Effector memory CD4-positive, alpha-beta T cell (primary cell): ENCODE measurements at places on chromosomes 2 and 18.

- no peaks in the 10 kb centered on the region for H3K36me3 ChIP-seq
- no peak for DNase-seq
- H3K4me1 ChIP-seq, result no peaks in the 10 kb centered on the region
- no peaks in the 10 kb centered on the region for H3K27me3 ChIP-seq
These were observed 35.9 kb upstream of the TBC1D8 start for GRCh38 chr2:101187131-101187530.

GRCh38 chr2:236531996-236532395 lies 37.6 kb upstream of the ACKR3 start:
- H3K4me3 ChIP-seq, result no peak overlapping the region
- H3K27me3 ChIP-seq, result no peaks in the 10 kb centered on the region
- H3K27ac ChIP-seq, result no peak overlapping the region
- no peaks in the 10 kb centered on the region for H3K36me3 ChIP-seq

- H3K27me3 ChIP-seq, result no peaks in the 10 kb centered on the region
- no peaks in the 10 kb centered on the region for H3K36me3 ChIP-seq
- no peak overlapping the region for H3K4me3 ChIP-seq
- DNase-seq, result no peak
- no peak overlapping the region for H3K27ac ChIP-seq
These were observed 65.9 kb upstream of the CYTIP start for GRCh38 chr2:157509744-157510143.

DNA sequence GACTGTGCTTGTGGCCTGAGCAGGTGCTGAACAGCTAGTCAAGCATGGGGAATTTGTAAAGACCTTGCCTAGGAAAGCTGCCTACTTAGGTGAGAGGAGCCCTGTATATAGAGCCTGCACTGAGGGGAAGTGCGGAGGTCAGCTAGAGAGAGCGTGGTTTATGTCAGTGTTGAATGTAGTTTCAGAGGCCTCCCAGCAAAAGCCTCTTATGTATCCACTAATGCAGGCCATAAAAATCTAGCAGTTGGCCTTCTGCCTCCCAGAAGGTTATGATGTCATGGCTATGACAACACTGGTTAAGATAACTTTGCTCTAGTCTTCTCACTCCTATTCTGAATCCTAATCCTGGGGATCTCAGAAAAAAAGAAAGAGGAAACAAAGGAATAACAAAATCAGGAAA lies 88.9 kb downstream of the ASXL3 start:
- no peaks in the 10 kb centered on the region for H3K4me1 ChIP-seq
- no peak overlapping the region for H3K4me3 ChIP-seq
- no peak overlapping the region for H3K27ac ChIP-seq
- DNase-seq, result no peak

DNA sequence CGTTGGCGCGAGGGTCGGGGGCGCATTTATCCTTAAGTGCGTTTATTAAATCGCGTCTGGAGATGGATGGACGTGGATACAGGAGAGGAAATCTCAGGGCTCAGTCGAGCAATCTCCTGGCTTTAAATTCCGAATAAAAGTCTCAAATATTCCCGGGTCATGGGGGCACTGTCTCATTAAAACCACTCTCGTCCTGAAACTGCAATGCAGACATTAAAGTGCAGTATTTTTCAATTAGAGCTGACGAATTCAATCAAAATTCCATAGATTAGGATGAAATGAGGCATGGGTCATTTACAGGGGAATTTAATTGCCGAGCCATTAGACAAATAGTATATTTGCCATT lies 10.7 kb upstream of the GBX2 start:
- H3K36me3 ChIP-seq, result no peaks in the 10 kb centered on the region
- no peak for DNase-seq
- no peak overlapping the region for H3K27ac ChIP-seq
- peaks cover 4% of the 10 kb centered on the region for H3K4me1 ChIP-seq
- H3K27me3 ChIP-seq, result peaks cover 44% of the 10 kb centered on the region

GRCh38 chr2:112062894-112063293 lies 7.8 kb downstream of the TMEM87B start:
- H3K4me3 ChIP-seq, result no peak overlapping the region
- H3K27ac ChIP-seq, result no peak overlapping the region
- peaks cover 63% of the 10 kb centered on the region for H3K36me3 ChIP-seq
- H3K27me3 ChIP-seq, result no peaks in the 10 kb centered on the region
- H3K4me1 ChIP-seq, result no peaks in the 10 kb centered on the region
- DNase-seq, result no peak

DNA sequence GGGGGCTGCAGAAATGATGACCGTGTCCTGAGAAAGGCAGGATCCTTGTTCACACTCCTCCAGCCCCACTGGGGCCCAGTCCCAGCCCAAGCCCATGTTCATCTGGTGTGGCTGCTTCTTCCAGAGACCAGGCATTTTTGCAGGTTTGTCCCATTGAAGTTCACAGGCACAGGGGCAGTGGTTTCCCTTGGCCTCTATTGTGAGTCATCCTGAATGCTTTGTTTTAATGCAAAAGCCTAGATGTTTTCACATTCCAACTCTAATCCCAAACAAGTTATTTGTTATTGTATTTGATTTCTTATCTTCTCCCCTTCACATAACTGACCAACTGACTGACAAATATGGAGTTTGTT lies 426.4 kb upstream of the ID2 start:
- no peak overlapping the region for H3K27ac ChIP-seq
- H3K36me3 ChIP-seq, result no peaks in the 10 kb centered on the region
- H3K4me1 ChIP-seq, result no peaks in the 10 kb centered on the region
- H3K4me3 ChIP-seq, result no peak overlapping the region
- no peak for DNase-seq

DNA sequence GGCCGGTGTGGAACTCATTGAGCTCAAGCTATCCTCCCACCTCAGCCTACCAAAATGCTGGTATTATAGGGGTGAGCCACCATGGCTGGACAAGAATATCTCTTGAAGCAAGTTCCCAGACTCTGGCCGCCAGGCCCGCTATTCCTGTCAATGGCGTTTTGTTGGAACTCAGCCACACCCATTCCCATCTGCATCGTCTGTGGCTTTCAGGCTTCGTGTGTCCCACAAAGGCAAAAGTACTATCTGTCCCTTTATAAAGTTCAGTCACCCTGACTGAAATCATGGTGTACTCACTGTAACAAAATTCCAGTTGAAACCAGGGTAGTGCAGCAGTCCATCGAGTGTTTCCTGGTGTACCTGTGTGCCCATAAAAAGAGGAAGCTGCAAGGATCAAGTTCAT lies 96.7 kb downstream of the SH3BP4 start:
- no peak overlapping the region for H3K27ac ChIP-seq
- no peaks in the 10 kb centered on the region for H3K4me1 ChIP-seq
- H3K27me3 ChIP-seq, result no peaks in the 10 kb centered on the region

- H3K27ac ChIP-seq, result no peak overlapping the region
- H3K36me3 ChIP-seq, result no peaks in the 10 kb centered on the region
- H3K4me3 ChIP-seq, result no peak overlapping the region
- no peaks in the 10 kb centered on the region for H3K27me3 ChIP-seq
- H3K4me1 ChIP-seq, result no peaks in the 10 kb centered on the region
- DNase-seq, result no peak
These were observed 49.5 kb downstream of the PTPRM start for GRCh38 chr18:7616661-7617060.

GRCh38 chr2:28636491-28636890 lies 115.1 kb upstream of the PPP1CB start:
- no peaks in the 10 kb centered on the region for H3K4me1 ChIP-seq
- no peaks in the 10 kb centered on the region for H3K27me3 ChIP-seq
- H3K27ac ChIP-seq, result no peak overlapping the region

DNA sequence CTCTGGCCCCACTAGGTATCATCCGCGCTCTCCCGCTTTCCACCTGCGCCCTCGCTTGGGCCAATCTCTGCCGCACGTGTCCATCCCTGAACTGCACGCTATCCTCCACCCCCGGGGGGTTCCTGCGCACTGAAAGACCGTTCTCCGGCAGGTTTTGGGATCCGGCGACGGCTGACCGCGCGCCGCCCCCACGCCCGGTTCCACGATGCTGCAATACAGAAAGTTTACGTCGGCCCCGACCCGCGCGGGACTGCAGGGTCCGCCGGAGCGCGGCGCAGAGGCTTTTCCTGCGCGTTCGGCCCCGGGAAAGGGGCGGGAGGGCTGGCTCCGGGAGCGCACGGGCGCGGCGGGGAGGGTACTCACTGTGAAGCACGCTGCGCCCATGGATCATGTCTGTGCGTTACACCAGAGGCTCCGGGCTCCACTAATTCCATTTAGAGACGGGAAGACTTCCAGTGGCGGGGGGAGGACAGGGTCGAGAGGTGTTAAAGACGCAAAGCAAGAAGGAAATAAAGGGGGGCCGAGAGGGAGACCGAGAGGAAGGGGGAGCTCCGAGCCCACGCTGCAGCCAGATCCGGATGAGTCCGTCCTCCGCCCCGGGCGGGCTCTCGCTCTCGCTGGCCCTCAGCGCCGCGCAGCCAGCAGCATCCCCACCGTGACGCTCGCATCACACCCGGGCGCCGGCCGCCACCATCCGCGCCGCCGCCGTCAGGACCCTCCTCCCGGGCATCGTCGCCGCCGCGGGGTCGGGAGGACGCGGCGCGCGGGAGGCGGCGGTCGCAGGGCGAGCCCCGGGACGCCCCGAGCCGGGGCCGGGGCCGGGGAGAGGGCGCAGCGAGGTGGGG lies 664 bp downstream of the NETO1 start:
- H3K4me1 ChIP-seq, result no peaks in the 10 kb centered on the region
- no peak for DNase-seq
- no peak overlapping the region for H3K4me3 ChIP-seq
- no peaks in the 10 kb centered on the region for H3K36me3 ChIP-seq
- H3K27ac ChIP-seq, result no peak overlapping the region

GRCh38 chr2:226414335-226414734 lies 385.3 kb downstream of the IRS1 start:
- no peak for DNase-seq
- no peaks in the 10 kb centered on the region for H3K36me3 ChIP-seq

DNA sequence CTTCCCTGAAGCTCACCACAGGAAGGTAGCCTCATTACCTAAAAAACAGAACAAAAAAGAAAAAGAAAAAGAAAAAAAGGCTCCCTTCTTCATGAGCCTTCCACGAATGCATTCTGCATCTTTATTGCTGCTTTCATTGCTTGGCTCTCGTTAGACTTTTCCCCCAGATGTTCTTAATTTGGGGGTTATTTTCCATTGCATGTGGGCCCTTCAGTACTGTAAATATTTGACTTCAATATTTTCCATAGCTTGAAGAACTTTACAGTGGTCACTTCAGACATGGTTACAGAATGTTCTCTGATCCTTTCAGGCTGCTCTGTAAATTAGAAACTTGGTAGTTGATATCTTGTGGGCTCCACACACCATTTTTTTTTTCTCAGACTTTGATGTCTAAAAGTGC lies 65.6 kb upstream of the COPS8 start:
- H3K4me1 ChIP-seq, result no peaks in the 10 kb centered on the region
- H3K4me3 ChIP-seq, result no peak overlapping the region
- no peak overlapping the region for H3K27ac ChIP-seq
- DNase-seq, result no peak

GRCh38 chr2:109382951-109383350 lies 230.8 kb downstream of the SEPTIN10 start:
- H3K4me1 ChIP-seq, result no peaks in the 10 kb centered on the region
- no peak overlapping the region for H3K27ac ChIP-seq
- no peak overlapping the region for H3K4me3 ChIP-seq

GRCh38 chr2:7452110-7452876 lies 535.1 kb downstream of the RNF144A start:
- H3K27ac ChIP-seq, result peak overlapping the region; percentile 36
- no peak for DNase-seq
- no peaks in the 10 kb centered on the region for H3K36me3 ChIP-seq
- no peaks in the 10 kb centered on the region for H3K27me3 ChIP-seq
- no peak overlapping the region for H3K4me3 ChIP-seq

GRCh38 chr2:181836583-181836982 lies 54.9 kb upstream of the ITPRID2 start:
- H3K36me3 ChIP-seq, result no peaks in the 10 kb centered on the region
- no peak overlapping the region for H3K4me3 ChIP-seq
- H3K27ac ChIP-seq, result no peak overlapping the region
- H3K27me3 ChIP-seq, result no peaks in the 10 kb centered on the region

DNA sequence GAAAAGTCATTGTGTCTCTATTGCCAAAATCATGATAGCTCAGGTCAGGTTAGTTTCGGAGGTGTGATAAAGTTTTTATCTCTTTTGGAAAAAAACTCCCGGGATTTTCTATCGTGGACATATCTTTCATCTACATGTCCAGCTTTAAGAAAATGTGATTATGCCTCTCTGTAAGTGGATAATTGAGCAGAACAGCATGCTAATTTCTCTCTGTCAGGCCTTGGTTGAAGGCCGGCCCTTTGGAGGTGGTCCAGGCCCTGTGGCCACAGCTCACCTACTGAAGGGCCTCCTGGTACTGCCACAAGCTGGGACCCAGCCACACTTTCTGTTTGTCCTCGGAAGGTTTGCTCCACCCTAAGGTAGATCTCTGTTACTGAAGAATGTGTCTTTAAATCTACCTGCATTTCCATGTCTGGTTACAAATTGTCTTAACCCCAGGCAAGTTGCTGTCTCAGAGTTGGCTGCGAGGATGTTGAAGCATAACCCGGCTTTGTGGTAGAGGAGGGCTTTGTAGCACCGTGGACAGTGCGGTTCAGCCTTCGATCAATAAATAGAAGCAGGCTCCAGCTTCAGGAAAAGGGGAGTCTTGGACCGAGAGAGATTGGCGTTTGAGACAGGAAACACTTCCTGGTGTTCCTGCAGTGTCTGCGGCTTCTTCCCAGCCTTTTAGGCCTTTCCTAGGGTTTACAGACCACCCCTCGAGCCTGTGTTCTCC lies 25.5 kb downstream of the TCF7L1 start:
- no peaks in the 10 kb centered on the region for H3K36me3 ChIP-seq
- H3K27me3 ChIP-seq, result no peaks in the 10 kb centered on the region
- H3K4me1 ChIP-seq, result no peaks in the 10 kb centered on the region
- no peak overlapping the region for H3K4me3 ChIP-seq
- H3K27ac ChIP-seq, result no peak overlapping the region
- no peak for DNase-seq

DNA sequence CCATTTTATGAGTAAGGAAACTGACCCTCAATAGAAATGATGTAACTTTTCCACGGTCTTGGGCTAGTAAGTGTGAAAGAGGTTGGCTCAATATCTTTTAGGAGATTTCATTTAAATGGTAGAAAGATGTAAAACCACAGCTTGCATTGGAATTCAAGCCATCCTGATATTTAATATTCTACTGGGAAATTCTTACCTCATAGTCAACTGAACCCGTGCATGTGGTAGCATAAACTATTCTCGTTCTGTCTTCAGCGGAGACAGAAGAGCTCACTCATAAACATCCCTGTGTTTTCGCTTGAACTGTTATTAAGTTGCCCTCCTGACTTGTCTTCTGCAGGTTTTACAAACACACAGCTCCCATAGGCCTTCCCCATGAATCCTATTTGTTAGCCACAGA lies 8.5 kb upstream of the SPATS2L start:
- no peaks in the 10 kb centered on the region for H3K36me3 ChIP-seq
- no peak for DNase-seq
- H3K4me1 ChIP-seq, result no peaks in the 10 kb centered on the region
- H3K27me3 ChIP-seq, result no peaks in the 10 kb centered on the region
- no peak overlapping the region for H3K27ac ChIP-seq
- H3K4me3 ChIP-seq, result no peak overlapping the region

GRCh38 chr2:82636402-82637020 lies 1822.6 kb downstream of the SUCLG1 start:
- H3K27me3 ChIP-seq, result no peaks in the 10 kb centered on the region
- no peaks in the 10 kb centered on the region for H3K36me3 ChIP-seq
- no peak overlapping the region for H3K4me3 ChIP-seq
- no peak overlapping the region for H3K27ac ChIP-seq
- H3K4me1 ChIP-seq, result no peaks in the 10 kb centered on the region
- no peak for DNase-seq
